ENCODE measurements at places on chromosomes 4 and X.

- no peak for DNase-seq
Measured at GRCh38 chr4:94801016-94801415, 43.3 kb downstream of the BMPR1B start.

- DNase-seq, result no peak
Measured at GRCh38 chr4:8502836-8503585, 62.4 kb downstream of the TRMT44 start.

- no peak for DNase-seq
Measured at GRCh38 chrX:38654302-38654701, 93.0 kb downstream of the TSPAN7 start.

DNA sequence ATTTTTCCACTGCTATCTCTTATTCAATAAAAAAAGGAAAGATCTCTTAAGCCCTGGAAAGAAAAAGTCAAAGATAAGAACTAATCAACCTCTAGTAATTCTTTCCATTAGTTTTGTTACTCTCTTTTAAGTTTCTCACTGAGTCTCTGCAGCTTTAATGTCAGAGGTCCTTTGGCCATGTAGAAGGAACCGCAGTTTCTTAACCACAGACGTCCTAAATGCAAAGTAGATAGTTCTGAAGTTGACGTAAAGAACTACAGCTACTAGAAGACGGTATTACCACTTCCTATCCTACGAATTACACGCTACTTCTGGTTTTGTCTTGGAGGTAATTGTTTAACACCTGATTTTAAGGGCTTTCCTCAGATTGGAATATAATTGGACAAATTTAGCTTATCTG, 325.9 kb downstream of the ANKRD50 start:
- DNase-seq, result no peak

GRCh38 chr4:112515198-112516065, 548 bp downstream of the NEUROG2 start:
- DNase-seq, result no peak

- no peak for DNase-seq
Measured at GRCh38 chr4:136495076-136495475, 1037.2 kb downstream of the PCDH18 start.

GRCh38 chr4:3835527-3836405, 69.6 kb downstream of the ADRA2C start:
- DNase-seq, result no peak

DNA sequence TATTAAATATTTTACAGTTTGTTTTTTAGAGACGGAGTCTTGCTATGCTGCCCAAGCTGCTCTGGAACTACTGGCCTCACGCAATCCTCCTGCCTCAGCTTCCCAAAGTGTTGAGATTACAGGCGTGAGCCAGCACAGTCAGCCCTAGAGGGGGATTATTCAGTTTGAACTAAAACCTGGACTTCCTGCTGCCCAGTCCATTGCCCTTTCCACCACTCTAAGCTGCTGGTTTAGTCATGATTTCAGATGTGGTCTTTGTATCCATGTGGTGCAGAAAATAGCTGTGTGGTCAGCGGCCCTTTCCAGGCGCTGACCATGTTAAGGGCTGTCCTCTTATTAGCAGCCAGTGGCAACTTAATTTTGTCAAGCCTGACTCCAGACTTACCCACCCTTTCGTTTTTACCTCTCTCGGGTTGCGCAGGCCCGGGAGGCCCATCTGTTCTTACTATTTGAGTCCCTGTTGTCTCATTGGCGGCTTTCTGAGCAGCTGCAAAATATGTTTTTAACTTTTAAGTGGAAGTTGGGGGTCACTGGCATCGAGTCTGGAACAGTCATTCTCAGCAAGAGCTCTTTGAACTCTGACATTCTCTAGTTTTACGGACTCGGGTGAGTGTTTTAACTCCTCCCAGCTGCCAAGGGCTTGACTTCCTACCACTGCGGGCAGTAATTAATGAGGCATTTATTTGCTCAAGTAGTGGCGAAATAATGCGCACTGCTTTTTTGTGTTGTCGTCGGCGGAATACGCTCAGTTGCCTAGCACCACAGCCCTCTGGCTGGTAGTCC, 773 bp upstream of the VMA21 start:
- no peak for DNase-seq

- no peak for DNase-seq
Measured at GRCh38 chr4:91256043-91256442, 1047.7 kb upstream of the GRID2 start.

GRCh38 chrX:41332408-41333002, 1.5 kb upstream of the DDX3X start:
- DNase-seq, result no peak

- no peak for DNase-seq
Measured at GRCh38 chr4:7353046-7353790, 81.5 kb downstream of the PSAPL1 start.

Data from T-helper 17 cell (primary cell).